Epithelial cell of umbilical artery (primary cell): ENCODE measurements at places on chromosomes 16 and 17. TPM values are rescaled to one million over a fixed set of nuclear protein-coding genes. Genes with fewer than 3 reads are reported as not detected.

KANSL1 gene
- 71.1 and 104 TPM in 2 replicates for total RNA-seq

KRTAP3-1 gene
- total RNA-seq: not detected in 2 replicates

DBF4B gene
- 5.2 and 7.3 TPM in 2 replicates for total RNA-seq

HP gene
- not detected in 2 replicates for total RNA-seq

CCL14 gene
- total RNA-seq: 0.91 and 2.3 TPM in 2 replicates

RNF112 gene
- total RNA-seq: not detected in 2 replicates

LITAFD gene
- not detected in 2 replicates for total RNA-seq

DHRS7C gene
- total RNA-seq: not detected in 2 replicates

NUDT21 gene
- 80.6 and 102 TPM in 2 replicates for total RNA-seq

FAM117A gene
- 1.6 and 1.8 TPM in 2 replicates for total RNA-seq

SAMD14 gene
- total RNA-seq: 4.2 and 4.6 TPM in 2 replicates

ESRP2 gene
- total RNA-seq: 0.15 and 0.97 TPM in 2 replicates

SDR42E1 gene
- total RNA-seq: under 0.01 and 0.46 TPM in 2 replicates

CSH1 gene
- not detected in 2 replicates for total RNA-seq

PRSS27 gene
- 0.32 and 0.46 TPM in 2 replicates for total RNA-seq

SPATA22 gene
- 0.30 and 1.3 TPM in 2 replicates for total RNA-seq

SDR42E2 gene
- total RNA-seq: not detected in 2 replicates

PRSS53 gene
- total RNA-seq: 0.32 and 1.2 TPM in 2 replicates

TIGD7 gene
- total RNA-seq: 2.3 TPM in 2 replicates

LCAT gene
- 1.3 and 2.6 TPM in 2 replicates for total RNA-seq
